ENCODE measurements at places on chromosomes 1 and 21. TPM values are rescaled to one million over a fixed set of nuclear protein-coding genes. Genes with fewer than 3 reads are reported as not detected.

Gene OR2AK2
- not detected for total RNA-seq

Gene RGSL1
- total RNA-seq: not detected

Gene CFAP45
- total RNA-seq: 1.3 TPM

Gene CFHR5
- not detected for total RNA-seq

Gene IL12RB2
- total RNA-seq: 2.1 TPM

Gene FHAD1
- total RNA-seq: 0.24 TPM

Data from foreskin keratinocyte (primary cell).